ENCODE measurements at places on chromosomes 2 and 18. TPM values are rescaled to one million over a fixed set of nuclear protein-coding genes. Genes with fewer than 3 reads are reported as not detected.

PLCD4 gene
- 0.49 TPM for polyA plus RNA-seq

CRYBA2 gene
- not detected for polyA plus RNA-seq

RIF1 gene
- 42.4 TPM for polyA plus RNA-seq

CHST9 gene
- not detected for polyA plus RNA-seq

HOXD8 gene
- polyA plus RNA-seq: not detected

RNU2-63P gene
- not detected for polyA plus RNA-seq

ATP5MC3 gene
- polyA plus RNA-seq: 401 TPM

TNP1 gene
- not detected for polyA plus RNA-seq

NOP58 gene
- 90.6 TPM for polyA plus RNA-seq

FECH gene
- polyA plus RNA-seq: 19.7 TPM

RNPEPL1 gene
- polyA plus RNA-seq: 100 TPM

DSC3 gene
- polyA plus RNA-seq: not detected

EPHA4 gene
- 29.0 TPM for polyA plus RNA-seq

UGT1A4 gene
- polyA plus RNA-seq: not detected

TDRD15 gene
- polyA plus RNA-seq: not detected

SCLY gene
- polyA plus RNA-seq: 18.9 TPM

HAAO gene
- polyA plus RNA-seq: not detected

PRSS56 gene
- not detected for polyA plus RNA-seq

IMPACT gene
- 20.9 TPM for polyA plus RNA-seq

REV1 gene
- 17.0 TPM for polyA plus RNA-seq

LINC00305 gene
- polyA plus RNA-seq: not detected

ITPRIPL1 gene
- 10.0 TPM for polyA plus RNA-seq

WDR35 gene
- 2.3 TPM for polyA plus RNA-seq

PSMA8 gene
- polyA plus RNA-seq: 1.7 TPM

DTYMK gene
- polyA plus RNA-seq: 29.4 TPM

CEBPZOS gene
- 44.8 TPM for polyA plus RNA-seq

CNPPD1 gene
- polyA plus RNA-seq: 76.5 TPM

TEX44 gene
- not detected for polyA plus RNA-seq

SLC11A1 gene
- polyA plus RNA-seq: 0.37 TPM

EPAS1 gene
- not detected for polyA plus RNA-seq

FAM228B gene
- polyA plus RNA-seq: 4.5 TPM

VWA3B gene
- not detected for polyA plus RNA-seq

PIGN gene
- 15.4 TPM for polyA plus RNA-seq

TTN gene
- polyA plus RNA-seq: 2.0 TPM

PAX8 gene
- 0.19 TPM for polyA plus RNA-seq

TXNL1 gene
- polyA plus RNA-seq: 41.1 TPM
